ENCODE measurements at places on chromosomes 6 and 20.

- peaks cover 39% of the 10 kb centered on the region for H3K27me3 ChIP-seq
- DNase-seq, result no peak
- H3K36me3 ChIP-seq, result no peaks in the 10 kb centered on the region
- peaks cover 4% of the 10 kb centered on the region for H3K4me1 ChIP-seq
- no peak overlapping the region for H3K4me3 ChIP-seq
Observed at GRCh38 chr6:44025226-44025625, 102.0 kb downstream of the MRPL14 start.

GRCh38 chr6:16482702-16483314 lies 244.4 kb downstream of the GMPR start:
- H3K36me3 ChIP-seq, result peaks cover 68% of the 10 kb centered on the region
- H3K27me3 ChIP-seq, result no peaks in the 10 kb centered on the region
- H3K4me3 ChIP-seq, result no peak overlapping the region

DNA sequence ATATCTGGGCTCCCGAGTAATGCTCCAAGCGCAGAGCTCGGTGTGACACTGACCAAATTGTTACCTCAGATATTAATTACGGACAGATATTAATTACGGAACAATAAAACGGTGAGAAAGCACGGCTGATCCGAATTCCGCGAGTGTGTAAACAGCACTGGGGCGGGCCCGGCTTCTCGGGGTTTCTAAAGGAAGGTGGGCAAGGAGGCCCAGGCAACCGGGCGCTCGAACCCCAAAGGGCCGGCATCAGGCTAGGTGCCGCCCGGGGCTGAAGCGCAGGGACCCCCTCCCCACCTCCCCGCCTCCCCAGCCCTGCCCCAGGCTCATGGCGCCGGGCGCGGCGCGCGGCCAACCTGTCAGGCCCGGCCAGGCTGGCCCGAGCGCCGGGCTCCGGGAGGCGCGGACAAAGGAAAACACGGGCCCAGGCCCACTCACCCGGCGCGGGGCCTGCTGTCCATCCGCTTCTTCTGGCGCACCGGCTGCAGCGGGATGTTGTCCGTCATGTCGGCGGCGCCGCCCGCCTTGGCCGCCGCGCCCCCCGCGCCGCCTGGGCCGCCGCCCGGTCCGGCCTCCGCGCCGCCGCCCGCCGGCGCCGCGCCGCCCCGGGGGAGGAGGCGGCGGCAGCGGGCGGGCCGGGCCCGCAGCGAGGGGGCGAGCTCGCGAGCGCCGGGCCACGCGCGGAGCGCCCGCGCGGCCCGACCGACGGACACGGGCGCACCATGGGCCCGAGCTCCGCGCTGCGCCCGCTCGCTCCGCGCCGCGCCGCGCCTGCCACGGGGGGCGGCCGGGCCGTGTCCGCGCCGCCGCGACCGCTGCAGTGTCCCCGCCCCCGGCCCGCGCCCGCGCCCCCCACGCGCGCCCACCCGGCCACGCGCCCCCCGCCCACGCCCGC lies at the start of gene ATP9A:
Gene ATP9A (minus strand): TSS at position 524 of the 892 bp plus-strand sequence. CDS start 21 bp downstream, at position 503.
- H3K4me1 ChIP-seq, result peaks cover 15% of the 10 kb centered on the region
- H3K36me3 ChIP-seq, result no peaks in the 10 kb centered on the region
- no peak within 1 kb of the TSS for H3K27ac ChIP-seq
- no peak for DNase-seq
- H3K4me3 ChIP-seq, result peak within 1 kb of the TSS; percentile 67

DNA sequence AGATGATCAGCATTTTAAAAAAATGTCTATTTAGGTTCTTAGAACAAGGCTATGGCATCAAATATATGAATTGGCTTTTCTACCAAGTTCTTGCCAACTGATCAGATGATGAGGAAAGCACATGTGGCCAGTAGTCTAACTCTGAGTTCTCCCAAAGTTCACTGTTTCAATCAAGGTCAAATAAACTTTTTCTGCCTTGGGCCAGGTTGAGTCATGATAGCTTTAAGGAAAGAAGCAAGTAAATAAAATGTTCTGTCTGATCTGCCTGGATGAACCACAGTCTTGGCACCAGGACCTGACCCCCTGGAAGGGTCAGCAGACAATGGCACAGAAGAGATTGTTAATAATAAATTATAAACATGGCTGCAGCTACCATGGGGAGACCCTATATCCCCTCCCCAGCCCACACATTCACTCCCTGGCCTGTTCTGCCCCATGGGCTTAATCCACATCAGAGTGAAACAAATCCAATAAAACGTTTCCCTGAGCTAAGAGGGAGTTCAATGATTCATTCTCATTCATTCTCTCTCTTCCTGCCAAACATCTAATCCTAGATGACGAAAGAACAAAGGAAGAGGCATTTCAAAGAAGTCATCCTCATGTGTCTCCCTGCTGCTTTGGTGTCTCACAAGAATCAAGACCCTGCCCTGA lies 661.6 kb downstream of the DHX35 start:
- H3K36me3 ChIP-seq, result no peaks in the 10 kb centered on the region
- no peak overlapping the region for H3K4me3 ChIP-seq
- no peaks in the 10 kb centered on the region for H3K4me1 ChIP-seq
- H3K27me3 ChIP-seq, result no peaks in the 10 kb centered on the region
- H3K27ac ChIP-seq, result no peak overlapping the region

DNA sequence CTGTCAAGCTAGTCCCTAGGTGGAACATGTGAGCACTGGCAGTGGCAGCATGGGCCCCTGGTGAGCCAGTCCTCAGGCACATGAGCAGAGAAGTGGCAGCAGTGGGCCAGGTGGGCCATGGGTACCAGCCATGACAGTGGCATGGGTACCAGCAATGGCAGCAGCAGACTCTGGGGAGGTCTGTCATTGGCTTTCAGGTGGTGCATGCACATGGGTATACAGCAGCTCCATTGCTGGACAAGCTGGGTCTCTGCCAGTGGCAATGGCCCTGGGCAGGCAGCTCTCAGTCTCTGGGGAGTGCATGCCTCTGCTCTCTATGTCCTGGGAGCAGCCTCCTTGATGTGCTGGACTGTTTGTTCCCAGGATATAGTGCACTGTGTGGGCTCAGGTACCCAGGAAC lies 65.3 kb downstream of the KAT14 start:
- DNase-seq, result no peak
- H3K36me3 ChIP-seq, result peaks cover 16% of the 10 kb centered on the region
- no peak overlapping the region for H3K27ac ChIP-seq
- no peaks in the 10 kb centered on the region for H3K27me3 ChIP-seq

GRCh38 chr6:22095836-22096235 lies 201.0 kb downstream of the PRL start:
- DNase-seq, result no peak
- no peaks in the 10 kb centered on the region for H3K36me3 ChIP-seq
- no peaks in the 10 kb centered on the region for H3K27me3 ChIP-seq

- no peak overlapping the region for H3K27ac ChIP-seq
- H3K36me3 ChIP-seq, result no peaks in the 10 kb centered on the region
- H3K27me3 ChIP-seq, result peaks cover 7% of the 10 kb centered on the region
- peaks cover 6% of the 10 kb centered on the region for H3K4me1 ChIP-seq
- no peak overlapping the region for H3K4me3 ChIP-seq
- DNase-seq, result no peak
Observed at GRCh38 chr20:57768519-57768918, 58.7 kb upstream of the PMEPA1 start.

DNA sequence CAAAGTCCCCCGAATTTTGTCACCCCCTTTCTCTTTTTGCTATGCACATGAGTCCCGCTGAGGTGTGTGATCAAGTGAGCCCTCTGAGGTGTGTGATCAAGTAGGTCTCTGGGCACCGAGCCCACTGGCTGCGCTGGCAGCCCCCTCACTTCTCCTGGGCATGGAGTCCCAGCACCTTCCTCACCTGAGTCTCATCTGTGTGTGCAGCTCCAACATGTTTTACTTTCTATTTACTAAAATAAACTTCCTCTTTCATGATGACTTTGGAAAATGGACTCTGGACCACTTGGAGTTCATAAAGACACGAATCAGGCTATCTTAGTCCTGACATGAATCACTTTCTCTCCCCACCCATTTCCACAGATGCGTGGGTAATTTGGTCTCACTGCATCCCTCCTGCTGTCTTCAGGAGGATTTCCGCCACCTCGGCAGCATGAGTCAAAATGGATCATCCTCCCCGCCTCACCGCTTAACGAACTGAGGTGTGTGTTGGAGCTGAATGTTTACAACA lies 39.8 kb downstream of the PRDM1 start:
- no peaks in the 10 kb centered on the region for H3K27me3 ChIP-seq
- peaks cover 15% of the 10 kb centered on the region for H3K4me1 ChIP-seq
- no peaks in the 10 kb centered on the region for H3K36me3 ChIP-seq

DNA sequence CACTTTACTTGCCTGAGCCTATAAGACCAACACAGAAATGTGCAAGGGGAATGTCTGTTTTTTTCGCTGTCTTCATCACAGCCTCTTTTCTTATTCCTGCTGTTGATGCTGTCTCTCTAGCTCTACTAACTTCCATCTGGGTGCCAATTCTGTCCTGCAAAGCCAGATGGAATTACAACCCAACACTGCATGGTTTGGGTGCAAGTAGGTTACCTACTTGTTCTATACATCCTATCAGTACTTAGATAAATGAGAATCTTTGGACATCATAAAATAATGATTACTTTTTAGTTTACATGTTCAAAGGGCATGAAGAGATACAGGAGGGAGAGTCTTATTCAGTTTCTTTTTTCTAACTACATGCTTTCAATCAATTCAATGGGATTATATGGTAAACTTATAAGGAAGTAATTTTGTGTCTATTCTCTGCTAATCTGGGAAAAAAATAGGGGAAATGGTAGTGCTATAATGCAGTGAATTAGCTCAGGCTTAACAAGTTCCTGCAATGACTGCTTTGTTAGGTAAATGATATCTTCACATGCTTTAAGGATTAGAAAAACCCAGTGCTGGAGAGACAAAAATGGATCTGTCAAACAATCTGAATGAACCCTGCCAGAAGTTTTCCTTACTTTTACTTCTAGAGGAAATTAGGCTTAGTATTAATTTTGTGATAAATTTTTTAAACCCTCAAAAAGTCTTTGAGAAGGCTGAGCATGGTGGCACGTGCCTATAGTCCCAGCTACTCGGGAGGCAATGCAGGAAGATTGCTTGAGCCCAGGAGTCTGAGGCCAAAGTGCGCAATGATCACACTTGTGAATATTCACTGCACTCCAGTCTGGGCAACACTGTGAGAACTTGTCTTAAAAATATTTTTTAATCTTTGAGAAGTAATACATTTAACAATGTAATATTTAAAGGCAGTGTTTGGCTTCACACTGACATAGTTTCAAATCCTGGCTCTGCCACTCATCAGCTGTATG lies 86.5 kb upstream of the E2F3 start:
- H3K27me3 ChIP-seq, result peaks cover 18% of the 10 kb centered on the region
- H3K27ac ChIP-seq, result no peak overlapping the region
- DNase-seq, result no peak
- H3K4me1 ChIP-seq, result peaks cover 3% of the 10 kb centered on the region
- no peak overlapping the region for H3K4me3 ChIP-seq

- H3K27me3 ChIP-seq, result no peaks in the 10 kb centered on the region
- H3K4me3 ChIP-seq, result peak overlapping the region; percentile 16
- no peak for DNase-seq
- no peaks in the 10 kb centered on the region for H3K36me3 ChIP-seq
Observed at GRCh38 chr6:135267085-135267484, 86.0 kb downstream of the MYB start.

DNA sequence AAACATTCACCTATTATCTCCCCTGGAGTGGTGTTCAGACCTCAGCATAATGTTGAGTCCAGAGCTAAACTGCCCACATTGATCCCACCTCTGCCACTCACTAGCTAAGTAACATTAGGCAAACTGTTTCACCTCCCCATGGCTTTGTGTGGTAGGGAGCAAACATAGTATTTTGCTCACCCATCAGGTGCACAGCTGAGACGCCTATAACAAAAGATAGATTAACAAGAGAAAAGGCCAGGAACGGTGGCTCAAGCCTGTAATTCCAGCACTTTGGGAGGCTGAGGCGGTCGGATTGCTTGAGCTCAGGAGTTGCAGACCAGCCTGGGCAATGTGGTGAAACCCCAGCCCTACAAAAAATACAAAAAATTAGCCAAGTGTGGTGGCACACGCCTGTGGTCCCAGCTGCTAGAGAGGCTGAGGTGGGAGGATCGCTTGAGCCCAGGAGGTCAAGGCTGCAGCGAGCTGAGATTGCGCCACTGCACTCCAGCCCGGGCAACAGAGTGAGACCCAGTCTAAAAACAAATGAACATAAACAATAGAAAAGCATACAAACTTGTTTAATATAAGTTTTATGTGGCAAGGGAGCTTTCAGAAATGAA lies 91.6 kb downstream of the MAP3K7 start:
- no peaks in the 10 kb centered on the region for H3K36me3 ChIP-seq
- no peaks in the 10 kb centered on the region for H3K4me1 ChIP-seq
- no peak overlapping the region for H3K27ac ChIP-seq
- no peak overlapping the region for H3K4me3 ChIP-seq

DNA sequence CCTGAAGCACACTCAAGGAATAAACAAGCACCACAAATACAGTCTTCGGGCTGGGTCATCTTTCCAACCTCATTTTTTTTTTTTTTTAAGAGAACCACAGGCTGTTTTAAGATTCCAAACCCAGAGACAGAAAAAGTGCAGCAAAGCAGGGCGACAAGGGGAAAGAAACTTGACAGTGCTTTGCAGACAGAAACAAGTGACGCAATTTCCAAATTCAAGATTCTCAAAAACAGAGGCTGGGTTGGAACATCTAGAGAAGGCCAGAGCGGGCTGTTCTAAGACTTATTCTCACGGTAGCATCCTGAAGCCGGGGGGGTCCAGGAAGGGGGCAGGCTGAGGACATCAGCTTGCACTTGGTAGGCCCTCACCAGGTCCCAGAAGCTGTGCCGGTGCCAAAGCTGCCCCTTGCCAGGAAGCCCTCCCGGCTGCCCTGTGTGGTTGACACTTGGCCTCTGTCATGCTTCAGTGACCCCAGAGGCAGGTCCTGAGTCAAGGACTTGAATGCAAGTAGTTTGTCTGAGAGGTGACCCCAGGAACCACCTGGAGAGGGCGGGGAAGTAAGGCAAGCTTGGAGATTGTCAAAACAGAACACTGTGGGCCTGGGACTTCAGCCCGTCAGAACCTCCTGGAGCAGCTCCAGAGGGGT lies 50.5 kb downstream of the BMP7 start:
- H3K27ac ChIP-seq, result no peak overlapping the region
- H3K4me3 ChIP-seq, result no peak overlapping the region
- no peaks in the 10 kb centered on the region for H3K36me3 ChIP-seq
- no peak for DNase-seq
- no peaks in the 10 kb centered on the region for H3K4me1 ChIP-seq

GRCh38 chr20:2946988-2947961 lies 74.0 kb downstream of the PTPRA start:
- peaks cover 2% of the 10 kb centered on the region for H3K4me1 ChIP-seq
- H3K27ac ChIP-seq, result no peak overlapping the region
- no peak overlapping the region for H3K4me3 ChIP-seq
- no peak for DNase-seq
- H3K27me3 ChIP-seq, result no peaks in the 10 kb centered on the region

DNA sequence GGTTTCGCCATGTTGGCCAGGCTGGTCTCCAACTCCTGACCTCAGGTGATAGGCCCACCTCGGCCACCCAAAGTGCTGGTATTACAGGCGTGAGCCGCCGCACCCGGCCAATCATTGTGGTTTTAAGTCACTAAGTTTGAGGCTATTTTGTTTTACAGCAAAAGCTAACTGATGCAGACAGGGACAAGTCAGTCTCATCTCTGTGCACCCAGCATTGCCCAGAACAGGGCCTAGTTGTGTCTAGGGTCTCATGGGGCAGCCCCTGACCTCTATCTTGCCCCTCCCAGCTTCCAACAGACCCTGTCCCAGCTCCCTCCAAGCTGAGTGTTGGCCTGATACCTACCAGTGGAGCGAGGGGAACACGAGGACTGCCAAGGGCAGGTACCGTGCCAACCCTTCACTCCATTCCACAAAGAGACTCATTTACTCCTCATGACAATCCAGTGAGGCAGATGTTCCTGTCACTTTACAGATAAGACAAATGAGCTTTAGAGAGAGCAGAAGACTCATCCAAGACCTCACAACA lies 8.9 kb upstream of the RBCK1 start:
- H3K4me1 ChIP-seq, result peaks cover 6% of the 10 kb centered on the region
- no peak for DNase-seq
- H3K4me3 ChIP-seq, result no peak overlapping the region
- H3K27me3 ChIP-seq, result no peaks in the 10 kb centered on the region

Data from stimulated activated naive B cell treated with anti-CD40 and anti-IgM and Interleukin-4, amounts not matched to agents 10 μg/mL and 1 μg/mL and 100 μg/mL, for 72 hours (primary cell).